A549 treated with Hydrocortisone at 1 μM for 4 hours (cell line): ENCODE measurements at places on chromosomes 3 and 15. TPM values are rescaled to one million over a fixed set of nuclear protein-coding genes. Genes with fewer than 3 reads are reported as not detected.

GOLGA6L7 gene
- not detected in 5 replicates for total RNA-seq

BBX gene
- total RNA-seq, result 11.0 to 23.7 TPM (median 17.2 TPM) in 5 replicates

PPIP5K1 gene
- total RNA-seq, result 3.8 to 6.9 TPM (median 5.8 TPM) in 5 replicates

COPB2 gene
- total RNA-seq, result 58.1 to 86.9 TPM (median 64.2 TPM) in 5 replicates

TTLL13 gene
- total RNA-seq, result 0.03 to 0.18 TPM (median 0.14 TPM) in 5 replicates

PROS1 gene
- 9.1 to 13.9 TPM (median 11.6 TPM) in 5 replicates for total RNA-seq

EXOSC7 gene
- total RNA-seq, result 44.6 to 53.0 TPM (median 47.2 TPM) in 5 replicates

CTXN2 gene
- total RNA-seq, result 0.03 to 0.07 TPM in 2 of 5 replicates, not detected in the others

RASGRP1 gene
- 0.24 to 0.53 TPM (median 0.37 TPM) in 5 replicates for total RNA-seq

DAZL gene
- not detected in 5 replicates for total RNA-seq

GHSR gene
- not detected in 5 replicates for total RNA-seq

SLITRK3 gene
- total RNA-seq, result not detected in 5 replicates

GOLGA8J gene
- 0.16 TPM in 1 of 5 replicates, not detected in the others for total RNA-seq

SKOR1 gene
- 0.02 to 0.07 TPM (median 0.05 TPM) in 5 replicates for total RNA-seq

ACSBG1 gene
- 0.07 to 0.25 TPM (median 0.17 TPM) in 5 replicates for total RNA-seq

GOLGA6L10 gene
- 0.37 to 0.71 TPM (median 0.44 TPM) in 5 replicates for total RNA-seq

CNBP gene
- 341 to 385 TPM (median 346 TPM) in 5 replicates for total RNA-seq

IL1RAP gene
- 3.6 to 6.2 TPM (median 5.2 TPM) in 5 replicates for total RNA-seq

RHOA gene
- 440 to 561 TPM (median 464 TPM) in 5 replicates for total RNA-seq

UROC1 gene
- not detected in 5 replicates for total RNA-seq

WDR72 gene
- total RNA-seq, result 5.9 to 8.8 TPM (median 6.2 TPM) in 5 replicates

SNTN gene
- total RNA-seq, result not detected in 5 replicates

MTHFS gene
- total RNA-seq, result 75.8 to 91.3 TPM (median 80.3 TPM) in 5 replicates

CLDN11 gene
- total RNA-seq, result 0.09 to 0.25 TPM (median 0.18 TPM) in 5 replicates

CNTN3 gene
- not detected in 5 replicates for total RNA-seq

P3H2 gene
- 28.0 to 47.3 TPM (median 34.5 TPM) in 5 replicates for total RNA-seq

EXD1 gene
- 0.06 to 0.22 TPM in 2 of 5 replicates, not detected in the others for total RNA-seq

C15orf62 gene
- 0.06 to 0.13 TPM (median 0.10 TPM) in 3 of 5 replicates, not detected in the others for total RNA-seq

ITIH1 gene
- total RNA-seq, result not detected in 5 replicates

CFAP92 gene
- not detected in 5 replicates for total RNA-seq

LDHAL6B gene
- total RNA-seq, result not detected in 5 replicates

OSTN gene
- not detected in 5 replicates for total RNA-seq

SLC49A4 gene
- 12.0 to 15.3 TPM (median 13.8 TPM) in 5 replicates for total RNA-seq

RTP1 gene
- not detected in 5 replicates for total RNA-seq

ANKUB1 gene
- total RNA-seq, result not detected in 5 replicates

CDC25A gene
- total RNA-seq, result 8.5 to 10.3 TPM (median 9.3 TPM) in 5 replicates
